ENCODE measurements at places on chromosomes 2 and 18.

DNA sequence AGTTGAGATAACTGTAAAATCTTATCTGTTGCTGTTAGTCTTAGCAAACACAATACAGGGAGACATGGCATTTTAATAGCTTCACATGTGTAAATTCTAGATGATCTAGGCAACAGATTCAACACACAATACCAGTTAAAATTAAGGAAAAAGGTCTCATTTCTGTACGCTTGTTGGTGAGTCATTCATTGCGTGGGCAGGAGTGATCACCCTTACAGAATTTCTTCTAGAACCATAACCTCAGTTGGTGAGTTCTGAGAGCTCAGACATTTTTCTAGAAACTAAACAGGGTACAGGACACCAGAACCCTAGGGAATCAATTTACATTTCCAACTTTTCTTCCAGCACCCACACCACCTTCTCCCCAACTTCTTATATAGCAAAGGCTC is 81.9 kb downstream of the SLC8A1 start:
- no peak for DNase-seq

DNA sequence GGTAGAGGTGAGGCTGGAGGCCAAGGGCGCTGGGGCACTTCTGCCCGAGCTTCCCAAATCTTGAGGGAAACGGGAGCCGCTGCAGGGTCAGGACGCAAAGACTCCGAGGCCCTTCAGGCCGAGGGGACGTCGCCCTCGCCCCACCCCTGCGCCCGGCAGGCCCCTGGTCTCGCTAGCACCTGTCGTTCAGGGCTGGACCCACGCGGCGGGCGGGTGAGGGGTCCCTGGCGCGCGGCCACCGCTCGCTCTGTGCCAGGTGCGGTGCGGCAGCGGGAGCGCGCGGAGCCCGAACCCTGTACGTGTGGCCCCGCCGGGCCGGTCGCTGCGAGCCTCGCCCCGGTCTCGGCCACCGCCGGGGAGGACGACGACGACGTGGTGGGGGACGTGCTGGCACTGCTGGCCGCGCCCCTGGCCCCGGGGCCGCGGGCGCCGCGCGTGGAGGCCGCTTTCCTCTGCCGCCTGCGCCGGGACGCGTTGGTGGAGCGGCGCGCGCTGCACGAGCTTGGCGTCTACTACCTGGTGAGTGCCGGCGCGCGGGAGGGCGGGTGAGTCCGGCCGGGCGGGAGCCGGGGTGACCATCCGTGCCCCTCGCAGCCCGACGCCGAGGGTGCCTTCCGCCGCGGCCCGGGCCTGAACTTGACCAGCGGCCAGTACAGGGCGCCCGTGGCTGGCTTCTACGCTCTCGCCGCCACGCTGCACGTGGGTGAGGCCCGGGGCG is 4.9 kb downstream of the ERFE start:
- DNase-seq, result no peak

DNA sequence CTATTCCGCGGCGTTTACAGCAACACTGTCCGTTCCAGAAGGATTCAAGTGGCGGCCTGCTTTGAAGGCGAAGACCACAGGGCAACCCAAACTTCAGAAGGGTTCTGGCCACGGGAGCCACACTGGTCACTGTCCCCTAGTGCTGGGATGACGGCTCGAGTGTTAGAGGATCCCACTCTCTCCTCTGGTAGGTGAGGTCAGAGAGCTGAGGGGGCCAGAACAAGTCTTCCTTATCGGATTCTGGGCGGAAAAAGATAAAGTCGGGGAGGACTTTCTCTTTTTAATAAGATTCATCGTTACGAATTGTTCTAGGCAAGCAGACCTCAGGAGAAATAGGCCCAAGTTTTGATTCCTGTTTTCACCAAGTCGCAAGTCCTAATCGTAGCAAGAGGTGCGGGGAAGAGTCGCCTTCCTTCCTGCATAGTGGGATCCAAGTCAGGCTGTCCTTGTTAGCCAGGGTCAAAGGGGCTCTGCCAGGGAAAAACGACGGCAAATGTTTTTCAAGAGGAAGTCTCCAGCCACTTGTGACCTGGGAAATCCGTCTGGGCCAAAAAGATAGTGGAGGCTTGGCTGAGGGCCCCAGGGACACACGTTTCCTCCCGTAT is 864 bp upstream of the MYL12A start:
- DNase-seq, result no peak

GRCh38 chr2:100938031-100939026 is 63.8 kb upstream of the RPL31 start:
- DNase-seq, result no peak

DNA sequence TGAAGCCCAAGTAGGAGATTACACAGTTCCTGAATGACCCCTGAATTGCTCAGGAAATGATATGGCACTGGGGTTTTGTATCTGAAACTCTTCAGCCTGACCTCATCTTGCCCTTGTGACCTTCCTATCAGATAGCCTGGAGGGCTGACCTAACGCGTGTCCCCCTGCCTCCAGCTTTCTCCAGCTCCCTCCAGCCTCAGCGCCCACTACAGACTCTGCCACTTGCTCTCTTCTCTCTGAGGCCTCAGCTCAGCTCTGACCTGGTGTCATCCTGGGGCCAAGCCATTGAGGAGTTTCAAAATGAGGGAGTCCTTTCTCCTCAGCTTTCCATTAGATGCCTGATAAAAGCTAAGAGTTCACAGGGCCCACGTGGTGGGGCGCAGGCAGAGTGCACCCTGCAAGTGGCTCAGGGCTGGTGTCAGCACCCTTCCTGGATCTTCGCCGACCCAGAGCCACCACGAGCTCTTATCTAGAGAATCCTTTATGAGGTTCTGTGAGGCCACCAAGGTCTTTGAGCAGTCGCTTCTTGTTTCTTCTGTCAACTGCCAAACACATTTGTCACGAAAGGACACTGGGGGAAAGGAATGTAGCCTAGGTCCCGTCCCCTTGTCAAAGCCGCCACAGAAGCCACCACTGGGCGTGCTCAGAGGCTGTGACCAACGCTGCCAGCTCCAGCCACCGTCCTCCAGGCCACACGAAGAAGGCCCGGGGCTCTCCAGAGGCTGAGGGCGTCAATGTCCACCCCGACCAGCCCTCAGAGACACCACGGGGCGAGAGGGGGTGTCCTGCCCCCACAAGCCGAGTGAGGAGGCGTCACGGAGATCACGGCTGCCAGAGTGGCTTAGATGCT is 131.3 kb upstream of the GPC1 start:
- DNase-seq, result no peak

GRCh38 chr2:20838016-20838415 is 15.1 kb upstream of the LDAH start:
- no peak for DNase-seq

- DNase-seq, result no peak
Observed at GRCh38 chr18:41948544-41949110, 6.4 kb upstream of the PIK3C3 start.

- no peak for DNase-seq
Observed at GRCh38 chr2:55099878-55100820, 49.9 kb upstream of the RTN4 start.

DNA sequence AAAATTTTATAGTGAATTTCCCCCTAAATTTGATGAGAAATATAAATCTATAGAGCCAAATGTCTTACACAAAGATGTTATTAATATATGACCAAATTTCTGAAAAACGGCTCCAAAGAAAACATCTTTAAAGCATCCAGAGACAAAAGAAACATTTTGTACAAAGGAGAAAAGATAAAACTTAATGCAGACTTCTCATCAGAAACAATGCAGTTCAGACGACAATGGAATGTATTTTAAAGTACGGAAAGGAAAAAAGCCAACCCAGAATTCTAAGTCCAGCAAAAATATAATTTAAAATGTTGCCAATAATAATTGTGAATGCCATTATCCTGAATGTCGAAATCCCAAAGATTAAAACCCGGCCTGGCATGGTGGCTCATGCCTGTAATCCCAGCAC is 129.4 kb downstream of the MCFD2 start:
- no peak for DNase-seq

DNA sequence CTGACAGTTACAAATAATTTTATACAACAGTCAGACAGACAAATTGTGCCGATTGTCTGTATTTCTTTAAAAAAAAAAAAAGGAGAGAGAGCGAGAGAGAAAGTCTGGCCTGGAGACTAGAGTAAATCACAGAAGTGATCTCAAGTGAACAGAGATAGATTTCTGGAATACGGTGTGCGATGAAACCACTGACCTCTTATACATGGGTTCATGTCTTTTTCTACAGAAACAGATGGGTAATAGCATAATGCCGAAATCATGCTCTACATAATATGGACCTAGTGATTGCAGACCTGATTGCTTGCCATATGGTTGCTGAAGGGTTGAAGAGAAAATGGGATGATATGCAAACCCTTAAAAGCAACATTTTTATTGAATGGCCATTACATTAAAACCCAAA is 403.3 kb upstream of the FANCL start:
- DNase-seq, result no peak

- DNase-seq, result no peak
Observed at GRCh38 chr2:84989422-84989821, 18.5 kb downstream of the KCMF1 start.

DNA sequence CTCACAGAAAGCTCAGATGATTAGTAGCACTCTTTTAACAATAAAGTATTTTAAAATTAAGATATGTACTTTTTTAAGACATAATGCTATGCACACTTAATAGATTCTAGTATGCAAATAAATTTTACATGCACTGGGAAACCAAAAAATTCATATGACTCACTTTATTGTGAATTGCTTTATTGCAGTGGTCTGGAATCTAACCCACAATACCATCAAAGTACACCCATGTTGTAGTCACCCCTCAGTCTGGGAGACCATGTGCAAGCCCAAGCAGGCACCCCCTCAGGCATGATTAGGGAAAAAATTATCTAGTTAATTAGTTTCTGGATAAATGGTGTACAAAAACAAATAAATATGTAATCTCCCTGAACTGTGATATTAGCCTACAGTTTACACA is 649.0 kb upstream of the HS6ST1 start:
- DNase-seq, result no peak

DNA sequence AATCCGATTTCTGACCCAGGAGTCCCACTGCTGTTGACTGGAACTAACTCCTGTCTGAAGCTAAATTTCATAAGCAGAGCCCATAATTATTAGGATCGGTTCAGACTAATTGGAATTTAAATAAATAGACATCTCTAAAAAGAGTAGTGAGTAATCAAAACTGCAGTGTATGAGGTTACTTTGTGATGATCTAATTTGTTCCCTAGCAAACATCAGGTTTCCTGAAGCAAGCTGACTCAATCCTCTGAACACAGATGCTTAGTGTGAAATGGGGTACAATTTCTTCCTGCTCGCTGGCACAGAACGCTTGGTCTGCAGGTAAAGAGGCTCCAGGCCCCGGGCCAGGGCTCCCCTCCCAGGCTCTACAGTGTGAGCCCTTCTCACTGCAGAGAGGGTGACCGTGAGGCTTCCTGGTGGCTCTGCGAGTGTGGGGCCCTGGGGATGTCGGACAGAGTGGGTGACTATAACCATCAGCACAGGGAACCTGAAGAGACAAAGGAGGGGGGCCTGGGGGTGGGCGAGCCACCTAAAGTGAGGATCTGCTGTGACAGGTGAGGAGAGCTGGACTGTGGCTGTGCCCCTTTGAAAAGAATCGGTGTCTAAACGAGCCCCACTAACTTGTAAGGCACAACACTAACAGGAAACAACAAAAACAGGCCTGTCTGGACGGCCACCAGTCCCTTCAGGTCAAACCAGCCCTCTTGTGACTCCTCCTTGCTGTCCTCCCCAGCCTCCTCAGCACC is 20.2 kb downstream of the CHST10 start:
- DNase-seq, result no peak

GRCh38 chr18:27075828-27076227 is 109.3 kb downstream of the CHST9 start:
- DNase-seq, result no peak

DNA sequence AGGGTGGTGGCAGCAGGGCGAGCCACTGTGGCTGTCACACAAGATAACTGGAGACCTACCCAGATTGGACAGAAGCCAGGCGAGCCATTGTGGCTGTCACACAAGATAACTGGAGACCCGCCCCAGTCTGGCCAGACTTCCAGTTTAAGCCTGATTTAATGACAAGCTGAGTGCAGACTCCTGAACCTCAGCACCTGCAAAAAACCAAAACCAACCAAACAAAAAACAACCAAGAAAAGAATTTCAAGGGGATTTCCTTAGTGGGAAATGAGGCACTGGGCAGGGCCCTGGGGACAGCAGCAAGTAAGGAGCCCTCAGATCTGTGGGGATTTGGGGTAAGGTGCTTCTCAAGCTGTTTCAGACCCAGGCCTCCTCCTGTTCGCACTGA is 95.2 kb upstream of the BOD1L2 start:
- DNase-seq, result no peak

DNA sequence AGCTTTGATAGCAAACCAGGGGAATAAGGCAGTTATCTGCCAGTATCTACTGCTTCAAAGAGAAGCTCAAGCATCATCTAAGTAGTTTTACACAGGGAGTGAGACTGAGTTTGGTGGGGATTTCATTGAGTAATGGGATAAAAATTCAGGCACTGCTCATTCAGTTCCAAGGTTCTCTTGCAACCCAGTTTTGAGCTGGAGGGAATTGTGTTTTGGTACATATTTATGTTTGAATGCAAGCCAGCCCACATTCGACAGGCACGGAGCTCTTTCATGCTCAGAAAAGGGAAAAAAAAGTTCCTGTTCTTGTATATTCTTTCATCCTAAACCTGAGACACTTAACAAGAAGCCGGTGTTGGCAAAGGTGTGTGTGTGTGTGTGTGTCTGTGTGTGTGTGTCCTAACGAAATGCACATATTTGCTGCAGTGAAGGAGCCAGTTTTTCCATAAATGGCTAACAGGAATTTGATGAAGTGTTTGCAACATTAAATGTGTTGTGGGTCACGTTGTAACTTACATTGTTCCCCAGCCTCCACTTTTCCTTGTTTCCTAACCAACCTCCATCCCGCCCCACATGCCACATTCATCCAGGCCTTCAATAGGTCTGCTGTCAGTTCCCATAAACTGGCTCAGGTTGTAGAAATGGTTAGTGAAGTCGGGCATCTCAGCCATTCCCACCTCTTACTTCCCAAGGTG is 311.1 kb downstream of the TXNL1 start:
- DNase-seq, result no peak

DNA sequence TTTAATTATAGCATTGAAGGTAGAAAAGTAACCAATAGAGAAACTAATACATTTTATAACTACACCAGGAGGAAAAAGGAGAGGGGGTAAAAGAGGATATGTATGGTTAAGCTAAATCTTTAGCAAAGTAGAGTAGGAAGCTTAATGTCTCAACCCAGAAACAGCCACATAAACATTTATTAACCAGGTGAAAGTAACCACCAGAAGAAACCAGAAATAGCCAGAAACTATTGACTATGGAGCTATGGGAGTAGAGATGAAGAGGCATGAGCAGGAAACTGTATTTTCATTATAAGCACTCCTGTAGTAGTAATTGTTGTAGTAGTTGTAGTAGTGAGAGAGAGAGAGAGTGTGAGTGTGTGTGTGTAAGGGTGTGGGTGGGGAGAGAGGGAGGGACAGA is 617.5 kb upstream of the CHAC2 start:
- no peak for DNase-seq

- DNase-seq, result no peak
Observed at GRCh38 chr2:88263861-88264260, 93.7 kb downstream of the THNSL2 start.

GRCh38 chr2:182345384-182345783 is 81.5 kb downstream of the PDE1A start:
- DNase-seq, result no peak

- no peak for DNase-seq
Observed at GRCh38 chr18:73549236-73549635, 598.4 kb downstream of the FBXO15 start.

- DNase-seq, result no peak
Observed at GRCh38 chr2:85376291-85377065, 21.9 kb downstream of the ELMOD3 start.

- no peak for DNase-seq
Observed at GRCh38 chr2:39661826-39662225, 3.9 kb upstream of the TMEM178A start.

- no peak for DNase-seq
Observed at GRCh38 chr2:122341007-122341406, 585.6 kb downstream of the TSN start.

Data from stimulated activated CD4-positive, alpha-beta T cell treated with anti-CD3 and anti-CD28 coated beads, Interleukin-12 subunit alpha, Interleukin-12 subunit beta, amount 100 ng/mL, for 24 hours (primary cell).